ENCODE measurements at places on chromosomes 4 and X.

DNA sequence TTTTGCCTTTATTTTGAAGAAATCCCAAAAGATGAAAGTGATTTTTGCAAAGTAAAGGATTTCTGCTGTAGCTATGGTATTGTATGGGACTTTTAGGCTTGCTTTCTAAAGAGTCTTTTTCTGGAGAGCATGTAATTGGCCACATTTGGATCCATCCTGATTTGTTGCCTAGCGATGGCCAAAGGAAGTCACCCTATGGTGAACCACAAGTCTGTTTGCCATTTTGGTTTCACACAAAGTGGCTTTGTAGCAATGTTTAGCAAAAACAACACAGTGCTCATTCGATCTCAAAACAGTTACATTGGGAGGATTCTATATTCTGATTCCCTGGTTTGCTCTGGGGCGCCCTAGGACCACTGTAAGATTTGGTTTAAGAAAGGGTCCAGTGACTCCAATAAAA lies 44.1 kb upstream of the INTS6L start:
- no peak overlapping the region for H3K4me3 ChIP-seq
- peaks cover 2% of the 10 kb centered on the region for H3K4me1 ChIP-seq
- no peaks in the 10 kb centered on the region for H3K36me3 ChIP-seq
- DNase-seq = no peak
- no peak overlapping the region for H3K27ac ChIP-seq

DNA sequence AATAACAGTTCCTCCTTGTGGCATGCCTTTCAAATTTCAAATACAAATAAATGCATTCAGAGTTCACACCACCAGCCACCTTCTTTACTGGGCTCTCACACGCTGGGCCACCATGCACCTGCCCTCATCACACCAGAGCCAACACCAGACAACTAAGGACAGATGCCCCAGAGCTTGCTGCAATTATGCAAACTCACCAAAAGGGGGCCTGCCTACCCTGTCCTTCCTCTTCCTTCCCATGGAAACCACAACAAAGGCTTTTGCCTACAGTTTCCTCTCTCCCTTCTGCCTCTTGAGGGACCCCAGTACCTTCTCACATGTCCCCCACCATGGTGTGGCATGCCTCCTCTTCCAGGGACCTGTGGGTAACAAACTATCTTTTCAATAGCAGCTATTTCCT lies 1333.9 kb upstream of the TENM3 start:
- no peak overlapping the region for H3K4me3 ChIP-seq
- no peaks in the 10 kb centered on the region for H3K36me3 ChIP-seq
- no peaks in the 10 kb centered on the region for H3K27me3 ChIP-seq
- no peak for DNase-seq
- H3K4me1 ChIP-seq = no peaks in the 10 kb centered on the region

GRCh38 chr4:166308647-166309046 lies 435.6 kb downstream of the TLL1 start:
- H3K36me3 ChIP-seq = no peaks in the 10 kb centered on the region
- no peak overlapping the region for H3K27ac ChIP-seq
- no peaks in the 10 kb centered on the region for H3K4me1 ChIP-seq
- no peak overlapping the region for H3K4me3 ChIP-seq

GRCh38 chr4:33864290-33864859 lies 2379.9 kb downstream of the ARAP2 start:
- H3K4me3 ChIP-seq = no peak overlapping the region
- no peak overlapping the region for H3K27ac ChIP-seq
- no peaks in the 10 kb centered on the region for H3K36me3 ChIP-seq
- H3K27me3 ChIP-seq = no peaks in the 10 kb centered on the region

DNA sequence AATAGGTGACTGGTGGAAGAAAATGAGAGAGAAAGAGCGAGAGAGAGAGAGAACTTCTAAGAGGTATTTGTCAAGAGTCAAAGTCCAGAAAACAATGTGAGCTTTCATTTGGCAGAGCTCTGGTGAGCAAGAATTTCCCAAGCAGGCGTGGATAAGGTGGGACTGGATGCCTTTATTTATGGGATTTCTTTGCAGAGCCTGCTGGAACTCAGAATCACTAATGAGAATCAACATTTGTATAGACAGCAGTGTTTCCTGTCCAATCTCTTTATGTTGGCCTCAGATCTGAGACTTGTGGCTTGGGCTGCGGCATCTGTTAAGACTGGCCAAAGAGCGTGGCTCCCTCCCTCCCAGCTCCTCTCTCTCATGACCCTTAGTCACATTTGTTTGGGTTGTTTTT lies 67.9 kb upstream of the TBL1X start:
- H3K27ac ChIP-seq = no peak overlapping the region
- H3K4me3 ChIP-seq = no peak overlapping the region
- H3K36me3 ChIP-seq = no peaks in the 10 kb centered on the region
- no peaks in the 10 kb centered on the region for H3K4me1 ChIP-seq

- no peaks in the 10 kb centered on the region for H3K27me3 ChIP-seq
- no peak overlapping the region for H3K27ac ChIP-seq
- H3K4me1 ChIP-seq = no peaks in the 10 kb centered on the region
- no peak for DNase-seq
- no peak overlapping the region for H3K4me3 ChIP-seq
- H3K36me3 ChIP-seq = no peaks in the 10 kb centered on the region
Observed at GRCh38 chr4:28490669-28491068, 1630.0 kb downstream of the STIM2 start.

DNA sequence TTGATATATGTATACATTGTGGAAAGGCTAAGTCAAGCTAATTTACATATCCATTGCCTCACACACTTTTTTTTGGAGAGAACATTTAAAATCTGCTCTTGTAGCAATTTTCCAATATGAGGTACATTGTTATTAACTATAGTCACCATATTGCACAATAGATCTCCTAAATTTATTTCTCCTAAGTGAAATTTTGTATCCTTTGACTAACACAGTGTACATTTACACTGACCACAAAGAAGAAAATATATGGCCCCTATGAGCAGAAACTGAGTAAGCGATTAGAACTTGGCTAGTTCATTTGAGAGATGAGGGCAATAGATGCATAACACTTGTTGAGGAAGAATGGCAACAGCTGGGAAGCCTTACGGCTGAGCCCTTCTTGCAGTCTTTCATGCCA lies 20.3 kb upstream of the GUCY1B1 start:
- H3K27me3 ChIP-seq = no peaks in the 10 kb centered on the region
- H3K27ac ChIP-seq = no peak overlapping the region
- DNase-seq = no peak
- H3K36me3 ChIP-seq = no peaks in the 10 kb centered on the region
- no peak overlapping the region for H3K4me3 ChIP-seq

DNA sequence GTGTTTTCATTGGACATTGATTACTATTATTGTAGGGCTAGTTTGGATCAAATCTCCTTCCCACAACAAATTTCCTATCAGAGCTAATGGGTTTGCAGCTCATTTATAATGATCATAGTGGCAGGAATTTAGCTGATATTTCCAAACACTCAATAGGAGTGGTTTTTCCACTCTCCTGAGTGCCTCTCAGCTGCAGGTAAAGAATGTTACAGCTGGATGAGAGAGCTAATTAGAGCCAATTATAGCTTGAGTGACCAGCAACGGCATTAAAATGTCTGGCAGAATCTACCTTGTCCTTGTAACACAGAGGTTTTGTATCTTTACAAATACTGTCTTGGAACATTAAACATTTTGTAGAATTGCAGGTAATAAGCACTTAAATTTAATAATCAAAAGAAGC lies 602.8 kb upstream of the EPHA5 start:
- no peaks in the 10 kb centered on the region for H3K27me3 ChIP-seq
- no peaks in the 10 kb centered on the region for H3K36me3 ChIP-seq
- H3K4me3 ChIP-seq = no peak overlapping the region
- DNase-seq = no peak

DNA sequence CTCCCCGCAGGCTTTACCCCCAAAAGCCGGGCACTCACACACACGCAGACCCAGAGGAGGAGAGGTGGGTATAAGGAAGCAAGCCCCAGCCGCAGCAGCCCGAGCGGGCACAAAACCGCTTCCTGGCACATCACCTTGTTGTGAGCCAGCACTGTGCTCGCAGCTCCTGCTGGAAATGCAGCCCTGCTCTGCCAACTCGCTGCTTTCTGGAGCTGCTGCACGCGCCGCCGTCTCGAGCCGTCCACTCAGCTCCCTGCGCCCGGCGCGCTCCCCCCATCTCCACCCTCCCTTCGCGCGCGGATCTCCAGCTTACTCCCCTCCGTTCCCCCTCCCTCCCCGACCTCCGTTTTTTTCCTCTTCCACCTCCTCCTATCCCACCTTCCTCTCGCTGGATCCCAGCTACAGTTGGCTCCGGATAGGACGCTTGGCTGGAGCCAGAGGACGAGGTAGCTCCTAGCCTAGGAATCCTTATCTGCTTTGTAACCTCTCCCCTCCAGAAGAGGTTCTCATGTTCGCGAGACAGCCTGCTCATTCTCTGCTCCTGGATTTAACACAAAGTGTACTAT lies at the start of gene SPOCK3:
Gene SPOCK3 (minus strand): TSS at position 179 of the 566 bp plus-strand sequence.
- H3K36me3 ChIP-seq = no peaks in the 10 kb centered on the region
- H3K4me1 ChIP-seq = peaks cover 7% of the 10 kb centered on the region
- peak; percentile 8 for DNase-seq
- peak within 1 kb of the TSS; percentile 48 for H3K4me3 ChIP-seq
- peaks cover 31% of the 10 kb centered on the region for H3K27me3 ChIP-seq

DNA sequence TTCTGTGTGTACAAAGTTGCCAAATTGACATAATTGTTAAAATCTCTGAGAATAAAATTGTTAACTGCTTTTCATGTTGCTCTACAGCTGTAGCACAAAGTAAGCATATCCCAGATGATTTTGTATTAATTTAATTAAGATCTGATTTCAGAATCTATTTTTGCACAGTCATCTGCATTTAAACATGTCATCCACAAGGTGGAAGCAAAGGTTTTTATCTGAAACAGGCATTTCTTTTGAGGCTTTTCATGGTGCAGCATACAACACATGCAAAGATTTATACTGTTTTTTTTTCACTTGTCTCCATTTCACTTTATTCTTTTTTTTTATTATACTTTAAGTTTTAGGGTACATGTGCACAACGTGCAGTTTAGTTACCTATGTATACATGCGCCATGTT lies 51.2 kb downstream of the GC start:
- H3K27ac ChIP-seq = no peak overlapping the region
- H3K27me3 ChIP-seq = peaks cover under 1% of the 10 kb centered on the region
- no peak for DNase-seq

DNA sequence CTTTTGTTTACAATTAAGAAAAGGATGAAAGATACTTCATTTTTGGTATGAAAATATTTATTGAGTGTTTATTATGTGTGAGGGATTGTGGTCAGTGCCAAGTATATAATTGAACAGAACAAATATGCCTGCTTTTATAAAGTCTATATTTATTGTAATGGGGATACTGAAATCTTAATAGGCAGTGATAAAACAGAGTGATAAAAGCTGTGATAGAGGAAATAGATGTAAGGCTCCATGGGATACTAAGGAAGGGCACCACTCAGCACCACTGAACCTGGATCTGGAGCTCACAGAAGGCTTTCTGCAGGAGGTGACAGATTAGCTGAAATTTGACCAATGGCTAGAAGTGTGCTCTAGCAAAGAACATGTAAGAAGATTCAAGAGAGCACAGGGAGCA lies 263.5 kb downstream of the C4orf33 start:
- no peak overlapping the region for H3K27ac ChIP-seq
- no peak overlapping the region for H3K4me3 ChIP-seq

DNA sequence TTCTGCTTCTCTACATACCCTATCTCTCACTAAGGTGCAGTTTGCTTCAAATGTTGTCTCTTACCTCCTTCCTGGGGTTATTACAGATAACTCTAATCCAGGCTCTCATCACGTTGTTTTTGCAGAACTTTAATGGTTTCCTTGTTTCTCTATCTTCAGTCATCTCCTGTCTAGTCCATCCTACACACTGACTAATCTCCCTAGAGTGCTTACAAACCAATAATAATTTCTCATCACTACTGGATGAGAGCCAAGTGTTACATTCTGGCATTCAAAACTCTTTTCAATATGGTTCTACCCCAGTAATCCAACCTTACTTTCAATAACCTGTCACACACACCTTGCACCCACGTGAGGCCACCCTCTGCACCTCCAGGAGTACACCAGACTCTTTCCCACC lies 86.1 kb downstream of the SYNPO2 start:
- no peaks in the 10 kb centered on the region for H3K36me3 ChIP-seq
- H3K27me3 ChIP-seq = no peaks in the 10 kb centered on the region
- no peak for DNase-seq

- H3K4me1 ChIP-seq = peaks cover 3% of the 10 kb centered on the region
- no peak overlapping the region for H3K27ac ChIP-seq
- no peak overlapping the region for H3K4me3 ChIP-seq
Observed at GRCh38 chrX:43188296-43188695, 410.3 kb upstream of the PPP1R2C start.

GRCh38 chr4:71217688-71218087 lies 121.1 kb upstream of the SLC4A4 start:
- no peaks in the 10 kb centered on the region for H3K27me3 ChIP-seq
- H3K4me3 ChIP-seq = no peak overlapping the region
- H3K27ac ChIP-seq = no peak overlapping the region
- no peak for DNase-seq
- no peaks in the 10 kb centered on the region for H3K36me3 ChIP-seq

DNA sequence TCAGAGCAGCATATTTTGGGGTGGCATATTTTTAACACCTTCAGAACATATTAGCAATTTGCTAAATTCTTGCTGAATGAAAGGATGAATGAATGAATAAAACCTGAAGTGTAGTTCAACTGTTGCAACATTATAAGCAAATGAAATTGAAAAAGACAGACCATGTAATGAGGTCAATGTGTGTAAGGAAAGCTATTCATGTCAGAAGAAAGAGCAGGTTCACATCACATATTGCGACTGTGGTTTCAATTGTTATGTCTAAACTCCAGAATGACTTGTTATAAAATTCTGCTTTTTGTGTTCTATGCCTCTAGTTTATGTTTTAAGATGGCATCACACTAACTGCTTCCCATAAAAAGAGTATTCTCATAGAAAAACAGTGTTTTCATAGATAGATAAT lies 32.9 kb upstream of the DSPP start:
- DNase-seq = no peak
- H3K4me3 ChIP-seq = no peak overlapping the region
- peaks cover 2% of the 10 kb centered on the region for H3K4me1 ChIP-seq
- H3K27ac ChIP-seq = no peak overlapping the region
- peaks cover 3% of the 10 kb centered on the region for H3K27me3 ChIP-seq

- H3K36me3 ChIP-seq = peaks cover 5% of the 10 kb centered on the region
- peaks cover 49% of the 10 kb centered on the region for H3K4me1 ChIP-seq
- no peak for DNase-seq
- peaks cover 1% of the 10 kb centered on the region for H3K27me3 ChIP-seq
Observed at GRCh38 chr4:26132858-26133257, 188.0 kb upstream of the RBPJ start.

- no peaks in the 10 kb centered on the region for H3K27me3 ChIP-seq
- H3K36me3 ChIP-seq = peaks cover 2% of the 10 kb centered on the region
- H3K4me1 ChIP-seq = peaks cover 35% of the 10 kb centered on the region
- peak; percentile 52 for DNase-seq
- peak overlapping the region; percentile 83 for H3K4me3 ChIP-seq
Observed at GRCh38 chrX:30887721-30888120, 1.3 kb downstream of the TAB3 start.

DNA sequence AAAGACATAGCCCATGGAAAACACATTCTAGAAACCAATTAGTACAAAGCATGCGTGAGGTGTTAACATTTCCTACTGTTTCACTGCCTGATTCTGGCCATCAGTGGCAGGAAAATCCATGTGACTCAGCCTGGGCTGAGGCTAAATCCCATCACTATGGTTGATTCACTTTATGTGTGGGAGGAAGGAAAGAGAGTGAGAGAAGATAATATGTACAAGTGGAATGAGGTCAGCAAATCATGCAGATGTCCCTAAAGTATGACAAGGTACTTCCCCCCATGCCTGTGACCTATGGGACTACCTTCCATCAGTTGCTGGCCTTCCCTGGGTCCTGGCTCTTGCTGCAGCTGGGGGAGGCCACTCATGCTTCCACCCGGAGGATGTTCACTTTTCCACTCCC lies 64.2 kb upstream of the MAP3K15 start:
- H3K27ac ChIP-seq = peak overlapping the region; percentile 39
- peaks cover 38% of the 10 kb centered on the region for H3K4me1 ChIP-seq
- no peaks in the 10 kb centered on the region for H3K27me3 ChIP-seq
- peaks cover 20% of the 10 kb centered on the region for H3K36me3 ChIP-seq
- no peak for DNase-seq
